Stimulated activated CD8-positive, alpha-beta memory T cell treated with anti-CD3 and anti-CD28 coated beads, Interleukin-7, amount 100 ng/mL, for 1 hour (primary cell): ENCODE measurements at places on chromosomes 4 and X.

- no peak for DNase-seq
These were observed 41.5 kb downstream of the GATB start for GRCh38 chr4:151718984-151719955.

GRCh38 chr4:39715788-39716187 is 17.9 kb downstream of the UBE2K start:
- no peak for DNase-seq

DNA sequence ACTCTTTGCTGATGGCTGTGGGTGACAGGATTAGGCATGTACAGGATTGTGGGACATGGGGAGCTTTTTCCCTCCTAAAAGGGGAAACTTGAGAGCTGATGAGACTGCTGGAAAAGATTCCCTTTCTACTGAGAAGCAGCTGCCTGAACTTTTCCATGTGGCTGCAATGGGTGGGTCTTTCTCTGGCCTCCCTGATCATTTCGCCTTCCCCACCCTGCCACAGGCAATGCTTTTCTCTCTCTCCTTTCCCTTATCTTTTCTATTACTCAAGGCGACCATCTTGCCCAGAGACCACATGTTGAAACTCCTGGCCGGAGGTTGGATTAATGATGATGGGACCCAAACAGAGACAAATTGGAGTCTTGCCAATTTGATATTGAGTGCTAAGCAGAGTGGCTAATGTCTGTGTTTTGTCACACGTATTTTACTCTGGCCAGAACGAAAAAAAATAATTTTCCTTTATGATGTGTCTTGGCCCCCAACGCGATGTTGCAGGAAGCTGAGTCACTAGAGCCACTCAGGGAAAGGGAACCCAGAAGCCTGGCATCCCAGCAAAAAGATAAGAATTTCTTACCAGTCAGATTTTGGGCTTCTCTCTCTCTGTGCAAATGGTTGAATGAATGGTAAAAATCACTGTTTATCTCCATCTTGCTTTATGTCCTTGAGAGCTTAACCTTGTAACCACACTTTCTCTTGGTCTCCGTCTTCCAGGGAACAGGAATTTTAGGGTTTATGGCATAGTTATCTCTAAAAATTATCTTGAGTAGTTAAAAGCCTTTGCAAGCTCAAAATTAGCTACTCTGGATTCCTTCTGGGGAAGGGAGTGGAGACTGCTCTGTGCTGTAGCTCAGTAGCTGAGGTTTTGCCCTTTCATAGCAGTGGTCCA is 19.4 kb upstream of the ATP8A1 start:
- no peak for DNase-seq

GRCh38 chr4:111303806-111304205 is 680.9 kb upstream of the PITX2 start:
- DNase-seq, result no peak

GRCh38 chr4:75745161-75745560 is 20.8 kb downstream of the USO1 start:
- no peak for DNase-seq

- DNase-seq, result no peak
These were observed 167.6 kb downstream of the ARHGAP24 start for GRCh38 chr4:85642356-85643100.

GRCh38 chrX:155262970-155263754 is 1.1 kb downstream of the RAB39B start:
- no peak for DNase-seq

DNA sequence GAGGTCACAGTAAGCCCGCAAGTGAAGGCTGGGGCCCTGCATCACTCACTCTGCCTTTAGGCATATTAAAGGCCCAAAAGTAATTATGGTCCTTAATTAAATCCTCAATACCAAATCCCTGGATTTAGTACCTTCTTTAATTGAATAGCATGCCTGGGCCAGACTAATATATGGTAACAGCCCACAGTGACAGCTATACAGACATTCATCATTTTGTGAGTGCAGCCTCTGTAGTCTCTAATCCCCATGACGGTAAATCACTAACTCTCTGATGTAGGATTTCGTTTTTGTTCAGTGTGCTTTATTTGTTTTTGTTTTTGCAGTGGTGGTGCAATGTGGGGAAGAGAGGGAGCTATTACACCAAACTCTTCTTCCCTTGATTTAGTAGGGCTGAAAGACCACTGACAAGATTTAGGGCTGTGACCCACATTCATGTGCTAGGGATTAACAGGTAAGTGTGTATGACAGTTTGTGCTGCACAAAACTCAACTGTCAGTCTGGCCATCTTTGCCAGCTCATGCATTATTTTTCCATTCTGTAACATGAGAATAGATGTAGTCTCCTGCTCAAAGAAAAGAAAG is 60.6 kb upstream of the SLC39A8 start:
- no peak for DNase-seq
